ENCODE measurements at places on chromosomes 12 and 14. TPM values are rescaled to one million over a fixed set of nuclear protein-coding genes. Genes with fewer than 3 reads are reported as not detected.
A peak's percentile ranks its signal among the peaks of the same experiment; 100 is the strongest.

- DNase-seq: no peak
Measured at GRCh38 chr12:54200412-54200811, 11.6 kb upstream of the SMUG1 start.

DNA sequence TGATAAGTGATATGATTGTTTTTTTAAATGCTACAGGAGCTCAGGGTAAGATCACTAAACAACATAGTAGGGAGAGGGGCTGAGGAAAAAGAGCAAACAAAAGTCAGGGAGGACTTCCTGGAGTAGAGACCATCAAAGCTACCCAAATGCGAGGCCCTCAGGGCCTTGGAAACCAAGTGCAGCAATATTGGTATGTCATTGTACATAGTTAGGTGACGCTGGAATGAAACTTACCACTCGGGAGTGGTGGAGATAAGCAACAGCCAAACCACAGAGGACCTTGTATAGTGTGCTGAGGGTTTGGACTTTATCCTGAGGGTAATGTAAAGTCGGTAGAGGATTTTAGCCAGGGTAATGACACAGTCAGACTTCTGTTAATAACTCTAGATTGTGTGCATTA is 13.8 kb downstream of the KITLG start:
- peak; percentile 71 for DNase-seq

Gene NAB2
- 35.0 TPM for total RNA-seq

Gene SMCO2
- not detected for total RNA-seq

Gene GYS2
- total RNA-seq: not detected

- no peak for DNase-seq
Measured at GRCh38 chr14:52000019-52000582, 10.8 kb downstream of the RTRAF start.

- DNase-seq: no peak
Measured at GRCh38 chr12:50533971-50534370, 29.2 kb downstream of the DIP2B start.

DNA sequence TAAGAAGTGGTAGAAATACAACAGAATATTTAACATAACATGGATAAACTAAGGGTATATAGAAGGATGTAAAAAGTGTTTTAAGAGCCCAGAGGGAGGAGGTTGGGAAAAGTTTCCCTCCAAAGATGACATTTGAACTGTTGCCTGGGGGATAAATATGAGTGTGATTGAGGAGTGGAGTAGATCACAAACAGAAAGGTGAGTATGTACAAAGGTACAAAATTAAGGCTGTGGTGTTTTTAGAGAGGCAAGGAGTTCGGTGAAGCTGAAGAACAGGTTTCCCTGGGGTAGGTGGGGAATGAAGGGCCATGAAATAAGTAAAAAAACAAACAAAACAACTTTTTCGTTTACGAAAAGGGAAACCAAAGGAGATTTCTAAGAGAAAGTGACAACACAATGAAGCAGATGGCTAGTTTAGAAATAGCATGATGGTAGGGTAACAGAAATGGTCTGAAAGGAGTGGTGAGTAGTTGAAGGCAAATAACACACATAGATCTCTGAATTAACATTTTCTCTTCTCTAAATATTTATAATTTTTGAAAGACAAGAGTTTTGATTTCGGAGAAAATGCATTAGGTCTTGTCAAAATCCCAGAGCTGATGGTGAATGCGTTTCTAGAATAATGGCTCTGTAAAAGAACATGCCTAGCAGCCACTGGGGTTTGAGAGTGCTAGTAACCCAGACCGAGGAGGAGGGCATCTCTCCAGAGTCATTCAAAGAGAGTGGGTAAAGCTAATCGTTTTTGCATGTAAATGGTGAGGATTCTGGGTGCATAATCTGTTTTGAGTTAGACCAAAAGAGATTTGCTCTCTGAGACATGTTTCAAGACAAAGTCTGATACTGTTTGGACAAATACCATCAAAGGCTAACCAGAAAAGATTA is 240.4 kb upstream of the DCN start:
- DNase-seq: no peak

GRCh38 chr12:1795221-1795784 is 25.1 kb upstream of the LRTM2 start:
- no peak for DNase-seq

GRCh38 chr14:81991998-81992397 is 458.3 kb upstream of the SEL1L start:
- DNase-seq: no peak

- DNase-seq: no peak
Measured at GRCh38 chr12:106141452-106141851, 2.7 kb upstream of the NUAK1 start.

DNA sequence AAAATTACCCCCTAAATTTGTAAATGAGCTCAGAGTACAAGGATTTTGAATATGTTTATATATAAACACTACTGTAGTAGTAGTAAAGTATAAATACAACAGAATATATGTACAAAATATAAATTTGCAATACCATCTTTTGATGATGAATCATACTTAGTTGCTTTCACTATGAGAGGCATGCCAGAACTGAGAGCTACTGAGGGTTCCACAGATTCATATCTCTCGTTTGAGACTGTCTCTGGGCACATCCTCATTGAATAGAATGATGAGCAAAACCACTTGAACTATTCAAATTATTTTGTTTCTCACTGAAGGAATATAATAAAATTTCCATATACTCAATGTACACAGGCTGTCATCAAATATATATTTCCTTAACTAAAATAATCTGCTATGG is 417.6 kb downstream of the NAV3 start:
- no peak for DNase-seq

Gene TMPRSS12
- total RNA-seq: not detected

GRCh38 chr12:98997899-98998298 is 352.8 kb downstream of the APAF1 start:
- DNase-seq: no peak

- no peak for DNase-seq
Measured at GRCh38 chr12:44127966-44128710, 292.3 kb downstream of the TMEM117 start.

Gene CELA1
- not detected for total RNA-seq

DNA sequence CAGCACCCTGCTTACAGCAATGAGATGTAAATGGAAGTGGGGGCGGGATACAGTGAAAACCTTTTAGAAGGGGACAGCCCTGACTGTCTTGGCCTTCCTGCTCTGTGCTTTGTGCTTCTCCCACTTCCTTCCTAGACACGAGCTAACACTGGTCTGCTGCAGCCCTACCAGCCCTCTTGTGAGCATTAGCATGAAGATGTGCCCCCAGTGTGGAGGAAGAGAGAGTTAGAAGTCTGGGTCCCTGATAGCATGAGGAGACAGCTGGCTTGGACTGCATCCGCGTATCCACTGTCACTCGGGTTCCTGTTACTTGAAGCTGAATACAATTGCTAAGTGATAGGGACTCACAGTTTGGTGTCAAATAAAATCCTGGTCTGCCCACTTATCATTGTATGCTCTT is 248.1 kb upstream of the SOX5 start:
- no peak for DNase-seq

Gene SETD3
- total RNA-seq: 59.4 TPM

Gene IGFBP6
- 58.9 TPM for total RNA-seq

DNA sequence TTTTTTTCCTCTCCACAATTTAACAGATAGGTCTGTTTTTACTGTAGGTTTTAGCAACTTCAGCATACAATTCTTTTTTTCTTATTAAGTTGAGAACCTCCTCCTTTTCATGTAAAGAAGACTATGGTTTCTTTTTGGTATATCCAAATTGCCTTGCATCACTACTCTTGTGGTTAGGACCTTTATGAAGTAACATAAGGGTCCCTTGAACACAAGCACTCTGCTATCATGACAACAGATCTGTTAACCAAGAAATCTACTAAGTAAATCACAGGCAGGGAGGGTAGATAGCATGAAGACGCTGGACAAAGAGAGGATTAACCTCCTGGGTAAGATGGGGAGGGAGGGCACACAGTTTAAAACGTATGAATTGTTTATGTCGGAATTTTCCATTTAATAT is 380.6 kb downstream of the CCDC91 start:
- DNase-seq: no peak

Gene CFAP251
- 3.8 TPM for total RNA-seq

Gene TAS2R10
- total RNA-seq: 1.2 TPM

Gene EML5
- 0.92 TPM for total RNA-seq

- DNase-seq: no peak
Measured at GRCh38 chr14:100299238-100299560, 7.0 kb downstream of the SLC25A29 start.

GRCh38 chr12:124750787-124751471 is 112.7 kb downstream of the SCARB1 start:
- DNase-seq: peak; percentile 65

DNA sequence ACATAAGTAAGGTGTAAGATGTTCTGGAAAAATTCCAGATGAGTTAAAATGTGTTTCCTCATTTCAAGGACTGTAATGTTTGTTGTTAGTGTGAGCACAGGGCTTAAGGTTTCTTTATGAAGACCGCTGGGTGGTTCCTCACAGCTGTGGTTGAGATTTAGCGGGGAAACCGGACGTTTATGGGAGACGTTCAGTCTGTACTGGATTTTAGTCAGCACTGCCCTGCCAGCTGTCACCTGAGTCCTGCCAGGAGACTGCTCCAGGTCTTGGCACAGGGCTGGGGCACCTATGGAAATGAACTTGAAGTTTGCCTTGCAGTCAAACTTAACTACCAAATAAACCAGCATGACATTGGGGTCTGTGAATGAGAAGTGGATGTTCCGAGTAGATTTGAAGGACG is 555.2 kb downstream of the DIO2 start:
- DNase-seq: no peak

GRCh38 chr14:40623643-40624042 is 983.0 kb upstream of the LRFN5 start:
- DNase-seq: no peak
